ENCODE measurements at places on chromosomes 2 and 18.

GRCh38 chr18:64918851-64919250 lies 770.0 kb upstream of the LINC00305 start:
- DNase-seq = no peak

- no peak for DNase-seq
Observed at GRCh38 chr2:134823431-134823830, 15.0 kb upstream of the ACMSD start.

DNA sequence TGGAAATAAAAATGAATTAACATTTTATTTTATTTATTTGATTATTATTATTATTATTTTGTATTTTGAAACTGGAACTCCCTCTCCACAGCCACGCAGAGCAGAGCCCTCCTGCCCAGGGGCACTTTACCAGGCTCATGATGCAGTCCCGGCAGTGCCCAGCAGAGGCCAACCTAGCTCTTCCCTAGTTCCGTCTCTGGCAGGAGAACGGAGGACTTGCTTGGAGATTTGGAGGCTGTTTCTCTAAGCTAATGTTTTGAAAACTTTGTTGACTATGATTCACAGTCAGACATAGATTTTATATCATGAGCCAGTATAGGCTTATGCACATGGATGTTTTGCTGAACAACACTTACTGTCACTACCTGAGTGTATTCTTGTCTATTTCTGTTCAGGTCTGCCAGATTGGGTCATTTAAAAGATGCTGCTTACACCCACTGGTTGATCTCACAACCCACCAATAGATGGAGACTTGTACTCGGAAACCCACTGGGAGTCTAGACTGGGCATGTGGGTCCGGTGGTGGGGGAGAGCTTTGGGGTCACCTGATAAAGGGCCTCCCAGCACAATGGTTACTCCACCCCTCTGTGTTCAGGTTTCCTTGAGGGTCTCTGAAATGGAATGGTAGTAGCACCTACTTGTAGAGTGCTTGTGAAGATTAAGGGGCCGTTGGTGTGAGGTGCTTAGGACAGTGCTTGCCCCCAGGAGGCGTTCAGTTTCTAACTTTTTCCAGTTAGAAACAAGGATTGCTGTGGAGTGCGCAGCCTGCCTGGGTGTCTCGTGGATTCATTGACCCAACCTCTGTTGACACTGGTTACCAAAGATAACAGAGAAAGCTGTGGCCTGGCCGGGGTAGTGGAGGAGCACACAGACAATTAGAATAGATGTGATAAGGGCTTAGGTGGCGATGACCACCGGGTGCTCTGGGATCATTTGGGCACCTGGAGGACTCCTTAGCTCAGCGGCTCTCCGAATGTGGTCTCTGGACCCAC lies 177.3 kb downstream of the HAUS1 start:
- peak; percentile 35 for DNase-seq

DNA sequence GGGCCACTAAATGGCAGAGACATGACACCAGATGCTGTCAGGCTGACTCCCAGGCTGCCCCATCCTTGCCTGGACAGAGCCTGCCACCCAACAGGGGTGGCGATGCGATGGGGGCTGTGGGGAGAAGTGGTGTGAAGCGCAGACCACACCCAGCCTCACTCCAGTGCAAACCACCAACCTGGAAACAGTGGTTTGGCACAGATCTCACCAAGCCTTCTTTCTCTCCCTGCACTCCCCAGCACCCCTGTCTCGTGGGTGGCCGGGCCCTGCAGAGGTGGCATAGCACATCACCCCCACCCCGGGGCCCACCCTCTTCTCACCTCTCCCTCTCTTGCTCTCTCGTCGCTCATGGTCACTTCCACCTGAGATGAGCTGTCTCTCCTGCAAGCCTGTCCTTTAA lies 32.6 kb downstream of the CIB4 start:
- DNase-seq = no peak

- peak; percentile 73 for DNase-seq
Observed at GRCh38 chr2:84946204-84947009, 24.6 kb upstream of the KCMF1 start.

GRCh38 chr2:3738454-3738853 lies 35.1 kb downstream of the DCDC2C start:
- DNase-seq = no peak

- no peak for DNase-seq
Observed at GRCh38 chr2:158845859-158846258, 50.7 kb downstream of the DAPL1 start.

DNA sequence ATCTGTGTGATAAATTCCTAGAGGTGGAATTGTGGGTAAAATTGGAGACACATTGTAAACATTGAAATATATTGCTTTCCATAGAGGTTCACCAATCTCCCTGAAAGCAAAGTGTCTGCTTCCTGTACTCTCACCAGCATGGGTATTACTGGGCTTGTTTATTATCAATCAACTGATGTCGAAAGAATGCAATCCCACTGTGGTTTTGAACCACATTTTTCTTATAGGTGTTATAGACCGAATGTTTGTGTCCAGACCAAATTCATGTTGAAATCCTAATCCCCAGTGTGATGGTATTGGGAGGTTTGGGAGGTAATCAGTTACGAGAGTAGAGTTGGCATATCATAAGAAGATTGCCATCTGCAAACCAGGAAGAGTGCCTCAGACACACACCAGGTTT lies 1212.4 kb downstream of the LRP1B start:
- DNase-seq = no peak

DNA sequence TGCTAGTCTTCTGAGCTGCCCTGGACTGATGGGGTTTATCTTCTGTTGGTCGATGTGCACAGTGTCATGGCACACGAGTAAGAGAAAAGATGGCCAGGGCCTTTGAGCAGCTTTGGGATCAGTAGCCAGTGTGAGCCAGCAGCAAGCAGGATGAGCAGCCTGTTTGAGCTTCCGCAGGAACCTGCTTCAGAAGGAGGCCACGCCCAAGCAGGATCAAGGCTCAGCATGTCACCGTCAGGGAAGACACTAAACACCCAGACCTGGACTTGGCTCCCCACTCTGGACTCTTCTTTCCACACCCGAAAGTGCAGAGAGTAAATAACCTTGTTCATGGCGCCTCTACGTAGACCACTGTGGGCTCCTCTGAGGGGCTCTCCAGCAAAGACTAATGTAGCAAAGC lies 25.2 kb upstream of the ASB1 start:
- no peak for DNase-seq

DNA sequence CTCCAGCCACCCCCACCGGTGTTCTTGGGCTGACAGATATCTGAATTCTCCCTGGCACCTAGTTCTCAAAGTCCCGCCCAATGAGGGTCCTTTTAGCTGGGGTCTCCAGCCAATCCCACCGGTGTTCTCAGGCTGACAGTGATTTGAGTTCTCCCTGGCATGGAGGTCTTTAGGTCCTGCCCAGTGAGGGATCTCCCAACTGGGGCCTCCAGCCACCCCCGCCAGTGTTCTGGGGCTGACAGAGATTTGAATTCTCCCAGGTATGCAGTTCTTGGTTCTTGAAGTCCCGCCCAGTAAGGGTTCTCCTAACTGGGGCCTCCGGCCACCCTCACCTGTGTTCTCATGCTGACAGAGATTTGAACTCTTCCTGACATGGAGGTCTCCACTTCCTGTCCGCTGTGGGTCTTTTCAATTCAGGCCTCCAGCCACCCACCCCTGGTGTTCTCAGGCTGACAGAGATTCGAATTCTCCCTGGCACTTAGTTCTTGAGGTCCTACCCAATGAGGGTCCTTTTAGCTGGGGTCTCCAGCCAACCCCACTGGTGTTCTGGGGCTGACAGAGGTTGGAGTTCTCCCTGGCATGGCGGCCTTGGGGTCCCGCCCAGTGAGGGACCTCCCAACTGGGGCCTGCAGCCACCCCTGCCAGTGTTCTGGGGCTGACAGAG lies 154.6 kb downstream of the ANKRD36 start:
- no peak for DNase-seq

GRCh38 chr2:197207106-197207505 lies 103.5 kb downstream of the ANKRD44 start:
- no peak for DNase-seq

DNA sequence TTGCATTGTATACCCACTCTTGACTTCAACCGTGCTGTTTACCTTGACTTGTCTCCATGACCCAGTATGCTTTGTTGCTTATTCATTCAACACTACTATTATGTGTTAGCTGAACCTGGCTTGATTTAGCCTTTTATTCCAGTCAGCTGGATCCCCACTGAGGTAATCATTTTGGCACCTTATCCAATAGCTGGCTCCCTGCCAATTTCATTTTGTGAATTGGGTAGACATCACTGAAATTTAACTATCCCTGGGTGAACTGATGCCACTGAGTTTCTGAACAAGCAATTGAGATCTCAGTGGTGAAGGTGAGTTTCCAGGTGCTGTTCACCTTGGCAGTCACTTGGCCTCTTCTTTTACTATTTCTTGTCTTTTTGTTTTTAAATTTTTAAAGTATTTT lies 584.3 kb downstream of the ADCYAP1 start:
- no peak for DNase-seq

- no peak for DNase-seq
Observed at GRCh38 chr2:159267921-159268320, 18.6 kb downstream of the WDSUB1 start.

DNA sequence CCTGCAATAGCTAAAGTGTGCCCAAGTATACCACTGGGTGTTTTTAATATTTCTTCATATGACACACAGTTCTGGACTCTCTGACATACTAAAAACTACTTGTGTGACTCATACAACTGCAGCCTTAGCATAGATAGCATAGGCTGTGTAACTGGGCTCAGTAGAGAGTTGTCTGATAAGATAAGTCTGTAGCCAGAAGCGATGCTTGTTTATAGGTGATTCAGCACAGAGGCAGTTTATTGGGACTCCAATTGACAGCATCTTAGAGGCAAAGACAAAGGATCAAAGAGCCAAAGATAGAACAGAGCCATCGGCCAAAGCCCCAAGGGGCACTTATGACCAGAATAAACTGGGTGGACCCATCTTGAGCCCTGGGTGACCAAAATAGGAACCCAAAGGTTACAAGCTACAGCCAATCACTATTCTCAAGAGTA lies 42.3 kb downstream of the AAK1 start:
- DNase-seq = no peak

GRCh38 chr2:152525277-152525838 lies 190.4 kb downstream of the FMNL2 start:
- no peak for DNase-seq

GRCh38 chr2:20349513-20349921 lies 1.1 kb downstream of the PUM2 start:
- no peak for DNase-seq

DNA sequence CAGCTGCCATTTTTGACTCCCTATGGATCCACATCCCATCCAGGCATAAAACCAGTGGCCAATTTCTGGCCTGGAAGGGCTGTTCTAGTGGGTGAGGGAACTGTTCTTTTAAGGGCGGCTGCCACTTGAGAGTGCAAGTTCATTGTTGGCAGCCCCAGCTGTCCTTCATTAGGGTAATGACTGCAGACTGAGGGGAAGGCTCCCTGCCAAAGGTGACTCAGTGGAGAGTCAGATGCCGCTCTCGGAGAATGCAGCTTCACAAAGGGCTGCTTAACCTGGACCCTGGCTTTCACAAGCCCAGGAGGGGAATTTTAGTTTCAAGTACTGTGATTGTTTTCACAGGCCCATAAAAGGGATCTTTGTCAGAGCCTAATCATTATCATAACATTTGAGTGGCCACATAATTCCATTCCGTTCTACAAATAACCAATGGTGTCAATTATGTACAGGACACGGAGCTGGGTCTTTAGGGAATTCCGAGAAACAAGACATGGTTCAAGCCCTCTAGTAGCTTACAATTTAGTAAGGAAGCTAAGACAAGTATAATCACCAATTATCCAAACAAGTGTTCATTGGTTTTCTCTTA lies 235.7 kb downstream of the CDCA7 start:
- DNase-seq = no peak

- no peak for DNase-seq
Observed at GRCh38 chr2:21770787-21771186, 647.0 kb downstream of the TDRD15 start.

DNA sequence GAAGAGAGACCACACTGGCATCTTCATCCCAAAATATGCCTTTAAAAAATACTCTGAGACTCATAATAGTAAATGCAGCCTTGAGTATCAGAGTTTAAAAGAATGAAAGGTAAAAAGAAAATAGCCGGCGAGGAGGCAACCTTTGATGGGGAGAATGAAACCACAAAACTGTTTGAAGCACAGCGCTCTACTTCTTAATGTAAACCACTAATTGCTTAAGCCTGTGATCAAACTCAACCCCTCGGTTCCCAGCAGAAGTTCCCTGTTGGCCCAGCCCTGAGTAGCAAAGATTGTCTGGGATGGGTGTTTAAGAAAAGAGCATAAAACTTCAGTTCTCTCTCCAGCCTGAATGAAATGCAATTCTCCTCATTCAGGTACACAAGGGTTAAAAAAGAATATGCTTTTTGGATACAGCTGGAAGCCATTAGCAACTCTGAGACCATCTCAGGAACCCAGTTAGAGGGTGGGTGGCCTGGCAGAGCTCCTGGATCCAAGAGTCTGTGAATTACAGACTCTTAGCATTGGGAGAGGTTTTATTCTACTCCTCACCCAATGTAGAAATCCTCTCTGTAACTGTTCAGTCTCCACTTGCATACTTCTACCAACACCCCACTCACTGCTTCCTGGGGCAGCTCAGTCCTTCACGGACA lies 44.8 kb downstream of the VIT start:
- no peak for DNase-seq

DNA sequence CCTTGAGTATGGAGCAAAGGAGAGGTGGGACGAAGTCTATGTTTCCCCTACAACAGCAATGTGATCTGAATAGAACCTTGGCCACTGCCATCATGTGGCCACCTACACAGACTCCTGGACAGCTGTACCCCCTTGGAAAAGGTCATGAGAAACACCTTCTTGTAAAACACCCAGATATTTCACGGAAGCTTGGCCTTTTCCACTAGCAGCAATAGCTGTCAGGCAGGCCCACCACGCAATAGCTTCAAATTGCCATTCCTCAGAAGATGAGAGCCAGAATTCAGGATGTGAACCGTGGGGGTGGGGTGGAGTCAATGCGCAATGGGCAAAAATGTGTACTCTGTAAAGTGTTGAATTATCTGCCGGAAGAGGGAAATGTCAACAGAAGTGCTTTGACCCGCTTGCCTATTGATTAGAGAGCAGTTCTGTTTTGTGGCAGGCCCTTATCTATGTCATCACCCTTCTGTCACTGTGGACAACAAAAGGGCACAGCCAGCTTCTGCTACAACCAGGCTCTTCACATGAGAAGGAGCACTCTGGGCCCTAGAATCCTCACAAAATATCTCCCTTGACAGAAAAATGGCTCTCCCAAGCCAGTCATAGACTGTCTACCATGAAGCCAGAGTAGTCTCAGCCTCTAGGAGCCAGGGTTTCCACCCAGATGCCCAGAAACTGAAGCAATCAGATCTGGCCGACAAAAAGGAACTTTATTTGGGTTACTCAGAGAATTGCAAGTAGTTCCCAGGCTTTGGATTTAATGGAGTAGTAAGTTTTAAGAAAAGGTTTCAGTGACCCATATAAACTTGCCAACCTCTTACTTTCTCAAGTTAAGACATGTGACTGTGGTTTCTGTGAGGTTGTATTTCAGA lies 9.5 kb downstream of the INPP1 start:
- DNase-seq = no peak

GRCh38 chr2:215552144-215552580 lies 116.3 kb upstream of the FN1 start:
- no peak for DNase-seq

DNA sequence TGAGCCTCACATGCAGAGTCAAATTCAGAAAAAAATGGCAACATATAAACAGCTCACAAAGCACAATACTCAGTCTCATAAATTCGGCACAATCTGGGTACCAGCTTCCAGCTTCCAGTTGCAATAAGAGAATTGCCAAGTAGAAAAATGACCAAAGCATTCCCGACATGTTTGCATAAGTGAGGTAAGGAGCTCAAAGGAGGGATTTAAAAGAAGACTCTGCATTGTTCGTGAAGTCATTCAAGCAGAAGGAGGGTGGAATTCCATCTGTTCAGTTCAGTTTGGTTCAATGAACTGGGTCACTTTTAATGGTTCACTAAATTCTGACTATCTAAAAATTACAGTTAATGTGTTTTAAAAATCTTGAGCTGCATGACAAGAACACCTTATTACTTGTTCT lies 106.7 kb upstream of the KLHL14 start:
- no peak for DNase-seq
